ENCODE measurements at places on chromosomes 12 and 14. TPM values are rescaled to one million over a fixed set of nuclear protein-coding genes. Genes with fewer than 3 reads are reported as not detected.

GRCh38 chr12:32569259-32569658 lies 109.8 kb upstream of the DNM1L start:
- no peaks in the 10 kb centered on the region for H3K27me3 ChIP-seq
- H3K4me3 ChIP-seq: no peak overlapping the region
- H3K27ac ChIP-seq: no peak overlapping the region
- no peaks in the 10 kb centered on the region for H3K36me3 ChIP-seq

TBX5 gene
- 12.3 TPM for total RNA-seq

DNA sequence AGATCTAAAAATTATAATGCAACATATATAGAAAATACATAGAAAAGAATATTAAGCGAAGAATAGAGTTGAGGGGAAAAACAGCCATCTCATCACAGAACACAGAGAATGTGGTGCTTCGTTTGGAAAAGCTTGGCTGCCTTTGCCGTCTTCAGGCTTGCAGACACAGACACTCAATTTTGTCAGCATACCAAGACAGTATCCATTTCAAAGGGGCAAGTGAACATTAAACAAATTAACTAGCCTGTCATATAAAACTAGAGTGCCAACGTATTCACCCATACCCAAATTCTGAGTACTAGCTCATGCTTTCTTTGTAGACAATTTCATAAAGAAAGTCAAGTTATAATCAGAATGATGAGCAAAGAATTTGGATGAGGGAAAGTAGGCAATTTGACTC lies 40.5 kb downstream of the DMAC2L start:
- no peaks in the 10 kb centered on the region for H3K36me3 ChIP-seq
- DNase-seq: no peak
- H3K27me3 ChIP-seq: no peaks in the 10 kb centered on the region
- no peak overlapping the region for H3K4me3 ChIP-seq

- H3K4me1 ChIP-seq: no peaks in the 10 kb centered on the region
- H3K27me3 ChIP-seq: peaks cover 2% of the 10 kb centered on the region
- no peak for DNase-seq
- H3K27ac ChIP-seq: no peak overlapping the region
- no peaks in the 10 kb centered on the region for H3K36me3 ChIP-seq
Measured at GRCh38 chr12:69298133-69298532, 50.0 kb upstream of the LYZ start.

FOXM1 gene
- total RNA-seq: 4.3 TPM

- H3K4me1 ChIP-seq: no peaks in the 10 kb centered on the region
- DNase-seq: peak; percentile 87
- peak within 1 kb of the TSS; percentile 94 for H3K27ac ChIP-seq
- no peaks in the 10 kb centered on the region for H3K27me3 ChIP-seq
- no peaks in the 10 kb centered on the region for H3K36me3 ChIP-seq
- peak within 1 kb of the TSS; percentile 23 for H3K4me3 ChIP-seq
Measured at GRCh38 chr12:120292661-120293531, at the start of gene RNU4-1. Gene RNU4-1, minus strand, starts transcription at chr12:120293237.

- H3K27me3 ChIP-seq: no peaks in the 10 kb centered on the region
- H3K27ac ChIP-seq: no peak overlapping the region
- no peaks in the 10 kb centered on the region for H3K36me3 ChIP-seq
- DNase-seq: no peak
Measured at GRCh38 chr12:106042037-106042436, 96.7 kb downstream of the NUAK1 start.

GRCh38 chr12:42961395-42961794 lies 371.8 kb upstream of the PRICKLE1 start:
- peak; percentile 9 for DNase-seq
- peaks cover 5% of the 10 kb centered on the region for H3K4me1 ChIP-seq
- H3K4me3 ChIP-seq: no peak overlapping the region
- H3K36me3 ChIP-seq: no peaks in the 10 kb centered on the region
- H3K27ac ChIP-seq: peak overlapping the region; percentile 29
- no peaks in the 10 kb centered on the region for H3K27me3 ChIP-seq

GRCh38 chr12:68451261-68452077 lies 119.3 kb upstream of the MDM1 start:
- H3K4me3 ChIP-seq: no peak overlapping the region
- H3K36me3 ChIP-seq: no peaks in the 10 kb centered on the region
- DNase-seq: peak; percentile 13
- H3K4me1 ChIP-seq: peaks cover 27% of the 10 kb centered on the region
- no peaks in the 10 kb centered on the region for H3K27me3 ChIP-seq
- no peak overlapping the region for H3K27ac ChIP-seq

GRCh38 chr14:72998252-72998903 lies 28.5 kb downstream of the ZFYVE1 start:
- DNase-seq: no peak
- no peak overlapping the region for H3K27ac ChIP-seq
- no peaks in the 10 kb centered on the region for H3K27me3 ChIP-seq
- no peaks in the 10 kb centered on the region for H3K36me3 ChIP-seq
- no peak overlapping the region for H3K4me3 ChIP-seq
- H3K4me1 ChIP-seq: no peaks in the 10 kb centered on the region

CALM1 gene
- total RNA-seq: 341 TPM

- DNase-seq: no peak
- H3K27me3 ChIP-seq: no peaks in the 10 kb centered on the region
- H3K4me3 ChIP-seq: no peak overlapping the region
Measured at GRCh38 chr14:35088514-35088913, 33.3 kb downstream of the PPP2R3C start.

Data from hepatocyte (in vitro differentiated cells).